ENCODE measurements at places on chromosomes 2 and 18.

DNA sequence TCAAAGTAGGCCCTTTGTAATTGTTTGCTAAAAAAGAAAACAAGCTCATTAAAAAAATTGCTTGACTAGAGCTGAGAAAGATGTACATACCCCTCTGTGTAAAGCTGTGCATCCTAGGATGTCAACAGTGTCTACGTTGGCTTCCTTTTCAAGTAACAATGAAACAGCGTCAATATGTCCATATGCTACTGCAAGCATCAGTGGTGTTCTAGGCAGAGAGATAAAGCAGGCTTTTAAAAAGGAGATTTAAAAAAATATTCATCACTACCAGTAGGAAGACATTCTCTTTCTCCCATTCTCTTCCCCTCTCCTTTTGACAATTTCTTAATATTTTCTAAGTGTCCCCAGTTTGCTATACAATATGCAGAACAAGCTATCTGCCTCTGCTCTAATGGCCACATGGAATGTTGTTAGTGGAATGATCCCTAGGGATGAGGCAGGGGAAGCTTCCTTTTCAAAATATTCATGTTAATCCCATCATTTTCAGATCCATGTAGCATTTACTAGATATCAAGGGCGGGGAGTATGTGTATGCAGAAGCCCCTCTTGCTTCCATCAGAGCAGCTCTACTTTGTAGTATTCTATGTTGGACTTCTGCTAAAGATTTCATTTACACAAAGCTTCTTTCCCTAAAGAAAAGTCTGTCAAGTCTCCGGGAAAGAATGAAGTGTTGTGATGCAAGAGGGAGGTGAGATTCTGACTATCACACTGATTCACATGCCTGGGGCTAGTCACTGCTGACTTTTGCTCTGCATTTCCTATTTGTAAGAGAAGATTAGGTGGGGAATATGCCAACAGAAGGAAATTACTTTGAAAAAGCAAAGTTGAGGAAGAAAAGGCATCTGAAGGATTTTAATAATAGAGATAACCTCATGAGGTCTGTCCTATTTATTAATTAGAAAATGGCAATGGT, 81.5 kb upstream of the PGAP1 start:
- DNase-seq, result no peak

DNA sequence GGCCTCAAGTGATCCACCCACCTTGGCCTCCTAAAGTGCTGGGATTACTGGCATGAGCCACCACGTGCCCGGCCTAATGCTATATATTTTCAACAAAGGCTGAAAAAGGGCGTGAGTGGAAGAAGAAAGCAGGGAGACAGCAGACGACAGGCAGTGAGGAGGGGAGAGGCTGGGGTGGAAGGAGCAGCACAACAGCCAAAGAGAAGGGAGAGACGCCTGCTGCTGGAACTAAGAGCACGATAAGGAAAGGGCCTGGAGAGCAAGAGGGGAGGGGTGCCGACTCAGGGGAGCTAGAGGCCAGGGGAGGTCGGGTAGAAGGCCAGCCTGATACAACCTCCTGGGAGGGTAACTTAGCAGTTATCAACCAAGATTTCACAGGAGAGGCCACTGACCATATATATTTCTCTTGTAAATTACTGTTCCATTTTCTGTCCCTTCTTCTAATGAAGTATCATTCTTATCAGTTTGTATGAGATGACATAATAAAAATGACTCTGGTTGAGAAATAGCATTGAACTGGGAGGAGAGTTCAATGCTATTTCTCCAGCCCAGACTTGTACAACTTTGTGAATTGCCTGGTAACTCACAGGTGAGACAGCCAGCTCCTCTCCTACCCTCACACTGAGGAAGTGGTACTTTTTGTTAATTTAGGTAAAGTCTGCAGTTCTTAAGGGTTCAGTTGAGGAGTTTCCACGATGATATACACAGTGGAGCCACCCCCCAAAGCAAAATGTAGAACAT, 5.8 kb upstream of the RNU4ATAC start:
- DNase-seq, result no peak

DNA sequence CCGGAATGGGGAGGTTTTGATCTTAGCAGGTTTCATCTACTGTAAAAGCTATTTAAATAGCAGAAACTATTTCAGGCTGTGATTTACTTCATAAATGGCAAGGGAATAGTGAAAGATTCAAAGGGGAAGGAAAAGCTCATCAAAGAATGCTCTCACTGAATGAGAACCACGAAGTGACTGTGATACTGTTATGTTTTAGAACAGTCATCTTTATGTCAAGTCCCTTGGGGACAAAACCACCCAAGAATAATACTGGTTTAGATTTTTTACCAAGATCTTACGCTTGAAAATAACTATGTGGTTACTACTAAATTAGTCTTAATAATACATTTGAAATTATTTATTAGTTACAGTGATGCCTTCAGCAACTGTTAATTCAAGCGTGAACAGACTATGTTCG, 28.1 kb downstream of the FARSB start:
- no peak for DNase-seq

DNA sequence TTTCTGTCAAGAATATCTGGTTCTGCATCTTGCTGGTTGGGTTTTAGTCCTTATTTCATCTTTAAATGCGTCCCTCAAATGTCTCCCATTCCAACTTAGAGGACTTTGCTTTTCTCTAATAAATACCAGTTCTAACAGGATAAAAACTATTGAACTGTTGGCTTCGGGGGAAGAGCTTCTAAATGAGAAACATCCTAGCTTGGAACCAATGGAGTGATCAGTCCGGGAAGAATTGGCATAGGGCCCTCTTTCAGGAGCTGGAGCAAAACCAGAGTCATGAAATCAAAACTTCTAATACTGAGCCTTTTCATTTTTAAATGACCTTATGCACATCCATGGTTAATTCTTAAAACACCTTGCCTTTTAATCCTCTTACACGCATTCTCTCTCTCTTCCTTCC, 401.6 kb upstream of the SMIM21 start:
- no peak for DNase-seq

DNA sequence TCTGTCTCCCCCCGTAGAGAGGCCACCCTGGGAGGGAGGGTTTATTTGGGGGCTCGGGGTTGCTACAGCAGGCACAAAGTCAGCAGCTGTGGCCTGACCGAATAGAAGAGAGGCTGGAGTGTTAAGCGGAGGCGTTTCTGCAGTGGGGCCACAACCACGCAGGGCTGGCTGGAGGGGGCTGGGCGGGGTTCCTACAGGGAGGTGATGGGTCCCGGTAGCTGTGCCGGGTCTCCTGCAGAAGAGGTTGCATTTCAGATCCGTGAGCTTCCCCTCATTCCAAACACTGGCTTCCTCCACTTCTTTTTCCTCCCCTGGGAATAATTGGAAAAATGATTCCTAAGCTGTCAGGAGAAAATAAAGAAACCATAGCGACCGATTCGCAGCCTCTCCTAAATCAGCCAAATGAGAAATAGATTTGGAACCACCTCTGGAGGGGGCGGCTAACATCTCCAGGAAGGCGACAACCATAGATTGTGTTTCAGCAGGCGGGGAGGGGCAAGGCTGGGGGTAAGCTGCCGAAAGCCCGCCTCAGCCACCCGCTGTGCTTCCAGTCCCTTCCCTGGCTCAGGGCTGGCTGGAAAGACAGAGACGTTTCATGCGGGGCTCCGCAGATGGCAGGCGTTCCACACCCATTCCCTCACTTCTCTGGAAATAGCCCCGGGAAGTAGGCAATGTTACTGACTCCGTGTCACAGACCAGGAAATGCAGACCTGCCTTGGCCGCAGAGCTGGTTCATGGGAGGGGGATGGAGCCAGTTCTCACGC, 85.6 kb upstream of the TAF1B start:
- no peak for DNase-seq

- DNase-seq, result no peak
These were observed 426.2 kb downstream of the NCKAP5 start for GRCh38 chr2:133142087-133142486.

DNA sequence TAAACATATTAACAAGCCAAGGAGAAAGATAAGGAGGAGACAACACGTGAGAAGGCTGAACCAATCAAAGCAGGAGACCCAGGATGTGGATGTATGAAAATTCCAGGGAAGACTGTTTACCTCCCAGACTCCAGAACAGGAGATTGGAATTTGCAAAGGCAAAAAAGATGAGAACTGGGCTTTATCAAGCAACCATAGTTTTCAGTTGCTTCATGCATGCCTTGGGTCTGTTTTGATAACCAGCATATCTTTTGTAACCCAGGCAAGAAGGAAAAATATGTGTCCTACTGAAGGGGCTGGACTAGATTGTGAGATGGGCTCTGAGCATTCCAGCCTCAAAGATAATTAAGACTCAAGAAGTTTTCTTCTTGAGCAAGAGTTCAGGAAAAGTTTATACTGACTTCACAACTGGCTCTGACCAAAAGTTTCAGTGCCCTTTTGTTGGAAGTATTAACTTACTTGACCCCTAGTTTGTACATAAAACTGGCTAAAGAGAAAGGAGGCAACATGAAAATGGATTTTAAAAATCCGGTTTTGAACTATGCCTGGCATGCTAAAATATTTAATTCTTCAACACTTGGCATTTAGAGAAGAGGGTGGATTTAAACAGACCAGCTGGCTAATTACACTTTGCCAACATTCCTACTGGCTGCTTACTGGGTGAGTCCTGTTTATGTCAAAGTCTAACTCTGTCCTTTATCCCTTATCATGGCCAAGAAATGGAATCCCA, 79.3 kb upstream of the CD28 start:
- DNase-seq, result no peak

DNA sequence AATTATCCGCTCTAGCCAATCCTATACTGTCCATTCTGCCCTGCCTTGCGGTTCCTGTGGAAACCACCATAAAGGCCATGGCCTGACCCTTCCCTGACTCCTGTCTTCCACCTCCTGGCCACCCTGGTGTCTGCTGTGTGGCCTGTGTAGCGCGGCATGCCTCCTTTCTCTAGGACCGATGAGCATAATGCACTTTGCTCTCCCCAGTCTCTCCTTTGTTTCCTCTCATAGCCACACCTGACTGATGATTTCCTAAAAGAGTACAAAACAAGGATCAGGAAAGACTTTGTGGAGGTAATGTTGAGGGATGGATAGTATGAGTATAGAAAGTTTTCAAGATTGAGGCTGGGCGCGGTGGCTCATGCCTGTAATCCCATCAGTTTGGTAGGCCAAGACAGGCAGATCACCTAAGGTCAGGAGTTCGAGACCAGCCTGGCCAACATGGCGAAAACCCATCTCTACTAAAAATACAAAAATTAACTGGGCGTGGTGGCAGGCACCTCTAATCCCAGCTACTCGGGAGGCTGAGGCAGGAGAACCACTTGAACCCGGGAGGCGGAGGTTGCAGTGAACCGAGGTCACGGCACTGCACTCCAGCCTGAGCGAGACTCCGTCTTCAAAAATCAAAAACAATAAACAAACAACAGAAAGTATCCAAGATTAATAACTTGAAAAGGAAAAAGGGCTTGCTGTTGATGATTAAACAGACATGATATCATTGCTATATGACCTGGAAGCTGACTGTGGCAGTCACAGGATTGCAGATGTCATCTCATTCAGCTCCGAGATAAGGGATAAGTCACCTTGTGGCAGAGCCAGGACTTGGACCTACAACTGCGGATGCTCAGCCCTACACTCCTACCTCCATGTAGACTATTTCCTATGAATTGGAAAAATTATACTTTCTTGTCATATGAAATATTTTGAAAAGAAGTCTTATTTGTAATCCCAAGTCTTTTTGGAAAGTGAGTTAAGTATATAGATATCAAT, 16.6 kb downstream of the SOWAHC start:
- DNase-seq, result no peak

DNA sequence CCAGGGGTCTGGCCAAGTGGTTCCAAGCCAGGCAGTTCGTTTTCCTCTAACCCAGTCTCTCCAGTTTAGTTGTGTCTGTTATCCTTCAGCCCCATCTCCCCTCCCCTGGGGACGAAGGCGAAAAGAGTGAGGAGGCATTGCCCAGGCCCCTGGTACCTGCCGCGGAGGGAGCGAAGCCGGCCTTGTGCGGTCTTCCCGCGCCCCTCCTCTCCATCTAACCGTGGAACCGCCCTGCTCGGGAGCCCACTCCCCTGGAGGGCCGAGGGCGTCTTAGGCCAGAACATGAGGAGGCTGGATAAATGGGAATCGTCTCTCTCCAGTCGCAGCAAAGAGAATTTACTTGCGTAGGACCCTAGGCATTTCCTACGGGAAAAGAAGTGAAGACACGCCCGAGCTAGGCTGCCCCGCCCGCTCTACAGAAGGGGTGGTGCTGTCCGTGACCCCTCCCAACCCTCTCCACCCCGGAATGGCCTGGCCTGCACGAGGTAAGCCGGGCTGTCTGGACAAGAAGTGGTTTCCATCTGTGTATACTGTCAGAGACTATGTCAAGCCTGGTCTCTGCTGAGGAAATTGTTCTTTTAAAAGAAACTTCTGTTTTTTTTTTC, 156.2 kb downstream of the MIB1 start:
- no peak for DNase-seq

DNA sequence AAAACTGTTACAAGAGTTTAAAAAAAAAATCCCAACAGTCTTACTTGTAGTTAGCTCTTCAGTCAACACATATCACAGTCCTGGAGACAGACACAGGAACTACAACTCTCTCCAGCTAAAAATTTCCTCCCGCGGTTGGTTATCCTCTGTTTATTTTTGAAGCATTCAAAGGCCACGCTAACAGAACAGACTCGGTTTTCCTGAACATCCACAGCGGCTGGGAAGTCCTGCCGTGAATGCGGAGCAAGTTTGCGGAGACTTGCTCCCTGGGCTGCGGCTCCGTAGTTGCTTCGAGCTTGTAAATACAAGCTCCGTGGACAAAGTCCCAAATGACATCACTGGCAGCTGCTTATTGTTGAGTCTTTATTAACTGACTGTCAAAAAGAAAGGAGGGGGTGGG, at the start of gene NCKAP5:
Gene NCKAP5 (minus strand): TSS at position 292 of the 400 bp plus-strand sequence. CDS start 50,937 bp downstream, outside the sequence.
- DNase-seq, result no peak

GRCh38 chr2:64731746-64732145, 78.0 kb upstream of the SERTAD2 start:
- DNase-seq, result no peak

- no peak for DNase-seq
These were observed 7.4 kb downstream of the SMAD7 start for GRCh38 chr18:48943333-48943732.

DNA sequence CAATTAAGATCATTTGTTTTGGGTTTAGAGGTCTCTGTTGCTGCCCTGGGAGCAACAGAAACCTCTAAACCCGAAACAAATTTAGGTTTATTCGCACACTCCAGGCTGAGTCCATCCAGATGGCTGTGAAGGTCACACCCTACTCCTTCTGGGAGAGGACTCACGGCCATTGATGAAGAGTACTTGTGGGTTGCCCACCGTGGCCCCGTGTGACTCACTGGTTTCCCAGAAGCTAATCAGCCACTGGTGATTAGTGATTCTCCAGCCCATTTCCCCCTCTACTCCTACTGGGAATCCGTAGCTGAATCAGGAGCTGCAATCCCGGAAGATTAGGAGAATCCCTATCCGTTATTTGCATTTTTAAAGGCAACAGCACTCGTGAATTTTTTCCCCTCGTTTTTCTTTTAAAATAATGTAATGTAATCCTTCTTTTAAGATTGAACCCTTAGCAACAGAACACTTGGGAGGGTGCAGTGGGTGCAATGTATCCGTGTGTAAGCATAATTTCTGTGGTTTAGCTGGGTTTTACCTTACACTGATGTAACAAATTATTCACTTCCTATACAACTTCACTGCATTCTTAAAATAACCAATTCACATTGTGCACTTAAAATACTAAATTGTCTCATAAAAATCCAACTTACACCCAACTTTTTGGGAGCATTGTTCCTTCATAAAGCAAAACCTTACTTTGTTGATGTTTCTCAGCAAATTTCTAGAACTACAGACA, 27.5 kb upstream of the EPAS1 start:
- DNase-seq, result no peak

- DNase-seq, result no peak
These were observed 8.6 kb upstream of the MALL start for GRCh38 chr2:110124038-110124825.

- DNase-seq, result no peak
These were observed 1.8 kb downstream of the ZEB2 start for GRCh38 chr2:144517866-144518747.

GRCh38 chr18:71012789-71013188, 723.9 kb downstream of the SOCS6 start:
- DNase-seq, result no peak
